Endothelial cell of umbilical vein (primary cell): ENCODE measurements at places on chromosomes 2 and 18. TPM values are rescaled to one million over a fixed set of nuclear protein-coding genes. Genes with fewer than 3 reads are reported as not detected.

DNA sequence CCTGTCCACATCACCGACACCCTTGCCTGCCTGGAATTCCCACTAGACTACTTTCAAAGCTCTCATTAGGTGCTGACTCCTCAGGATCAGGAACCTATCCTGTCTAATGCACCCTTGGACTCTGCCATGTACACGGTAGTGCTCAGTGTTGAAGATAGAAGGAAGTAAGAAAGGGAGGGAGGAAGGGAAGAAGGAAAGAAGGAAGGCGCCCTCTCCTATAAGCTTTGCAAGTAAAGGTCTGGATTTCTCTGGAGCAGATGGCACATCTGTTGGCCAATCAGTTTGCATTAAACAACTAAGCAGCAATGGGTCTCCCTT, 45.3 kb downstream of the SCTR start:
- H3K4me3 ChIP-seq = no peak overlapping the region
- H3K27ac ChIP-seq = no peak overlapping the region
- DNase-seq = no peak
- H3K4me1 ChIP-seq = no peaks in the 10 kb centered on the region

GRCh38 chr18:27839141-27839540, 337.8 kb downstream of the CDH2 start:
- peak; percentile 89 for DNase-seq
- peaks cover 34% of the 10 kb centered on the region for H3K4me1 ChIP-seq
- no peak overlapping the region for H3K4me3 ChIP-seq
- H3K27me3 ChIP-seq = no peaks in the 10 kb centered on the region
- H3K36me3 ChIP-seq = no peaks in the 10 kb centered on the region
- H3K27ac ChIP-seq = peak overlapping the region; percentile 88

GRCh38 chr2:231250146-231250545, 51.7 kb downstream of the ARMC9 start:
- H3K36me3 ChIP-seq = no peaks in the 10 kb centered on the region
- no peaks in the 10 kb centered on the region for H3K4me1 ChIP-seq
- H3K27me3 ChIP-seq = no peaks in the 10 kb centered on the region
- H3K4me3 ChIP-seq = no peak overlapping the region
- no peak for DNase-seq
- H3K27ac ChIP-seq = no peak overlapping the region

DNA sequence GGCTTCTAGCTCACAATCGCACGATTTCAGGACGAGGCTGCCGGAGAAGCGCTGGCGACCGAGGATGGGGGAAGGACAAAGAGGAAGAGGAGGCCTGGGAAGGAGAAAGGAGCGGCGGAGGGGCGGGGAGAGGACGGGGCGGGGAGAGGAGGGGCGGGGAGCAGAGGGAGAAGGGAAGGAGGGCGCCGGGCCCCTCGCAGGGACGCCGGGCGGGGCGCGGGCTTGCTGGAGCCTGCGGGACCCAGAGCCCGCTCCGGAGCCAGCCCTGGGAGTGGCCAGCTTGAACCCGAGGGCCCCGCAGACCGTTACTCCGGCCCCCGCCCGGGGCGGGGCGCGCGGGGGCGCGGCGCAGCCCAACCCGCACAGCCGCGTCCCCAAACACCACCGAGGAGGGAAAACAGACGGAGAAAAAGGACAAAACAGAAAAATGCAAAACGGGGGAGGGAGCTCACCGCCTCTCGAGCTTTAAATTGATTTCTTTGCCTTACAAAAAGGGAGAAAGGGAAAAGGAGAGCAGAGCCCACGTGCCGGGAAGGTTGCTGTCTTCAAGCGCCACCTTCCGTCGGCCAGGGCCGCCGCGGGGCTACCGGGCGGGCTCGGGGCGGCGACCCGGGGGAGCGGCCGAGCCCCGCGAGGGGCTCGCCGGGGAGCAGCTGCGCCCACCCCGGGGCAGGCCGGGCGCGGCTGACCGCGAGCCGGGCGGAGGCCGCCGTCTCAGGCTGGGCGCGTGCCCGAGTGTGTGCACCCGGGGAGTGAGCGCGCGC, 781 bp upstream of the SOX11 start:
- no peak overlapping the region for H3K4me3 ChIP-seq
- H3K27me3 ChIP-seq = peaks cover 51% of the 10 kb centered on the region
- no peaks in the 10 kb centered on the region for H3K4me1 ChIP-seq
- DNase-seq = no peak
- H3K36me3 ChIP-seq = no peaks in the 10 kb centered on the region
- no peak overlapping the region for H3K27ac ChIP-seq

DNA sequence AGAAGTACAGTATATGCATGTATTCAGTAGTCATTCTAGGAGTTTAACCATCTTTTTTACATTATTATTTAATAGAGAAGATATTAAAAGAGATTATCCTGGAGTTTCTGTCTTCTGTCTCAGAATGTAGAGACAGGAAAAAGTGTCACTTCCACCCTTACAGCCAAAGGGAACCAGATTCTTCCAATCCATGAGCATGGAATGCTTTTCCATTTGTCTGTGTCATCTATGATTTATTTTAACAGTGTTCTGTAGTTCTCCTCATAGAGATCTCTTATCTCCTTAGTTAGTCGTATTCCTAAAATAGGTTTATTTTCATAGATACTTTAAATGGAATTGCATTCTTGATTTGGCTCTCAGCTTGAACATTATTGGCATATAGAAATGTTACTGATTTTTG, 959.5 kb upstream of the PIK3C3 start:
- H3K27me3 ChIP-seq = no peaks in the 10 kb centered on the region
- DNase-seq = no peak
- H3K27ac ChIP-seq = no peak overlapping the region
- H3K4me1 ChIP-seq = no peaks in the 10 kb centered on the region
- no peak overlapping the region for H3K4me3 ChIP-seq

DNA sequence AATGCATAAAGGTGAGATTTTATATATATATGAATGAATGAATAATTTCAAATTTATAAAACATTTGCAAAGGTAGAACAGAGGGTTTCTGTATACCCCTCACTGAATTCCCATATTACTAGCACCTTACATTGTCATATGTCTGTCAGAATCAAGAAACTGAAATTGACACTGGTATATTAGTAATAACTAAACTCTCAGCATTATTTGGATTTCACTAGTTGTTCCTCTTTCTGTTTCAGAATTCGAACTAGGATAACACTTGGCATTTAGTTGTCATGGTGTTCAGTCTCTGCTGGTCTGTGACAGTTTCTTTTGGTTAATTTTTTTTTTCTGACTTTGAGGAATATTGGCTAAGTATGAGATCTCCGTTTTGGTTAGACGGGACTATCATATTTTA, 275.9 kb downstream of the DCC start:
- H3K27ac ChIP-seq = no peak overlapping the region
- H3K4me1 ChIP-seq = no peaks in the 10 kb centered on the region
- no peak for DNase-seq
- no peak overlapping the region for H3K4me3 ChIP-seq

The CFAP53 gene
- total RNA-seq = 0.16 and 0.18 TPM in 2 replicates

- no peaks in the 10 kb centered on the region for H3K36me3 ChIP-seq
- DNase-seq = no peak
- no peak overlapping the region for H3K27ac ChIP-seq
- H3K4me3 ChIP-seq = no peak overlapping the region
Measured at GRCh38 chr2:128809259-128809636, 490.6 kb upstream of the HS6ST1 start.
